ENCODE measurements at places on chromosomes 4 and X.

DNA sequence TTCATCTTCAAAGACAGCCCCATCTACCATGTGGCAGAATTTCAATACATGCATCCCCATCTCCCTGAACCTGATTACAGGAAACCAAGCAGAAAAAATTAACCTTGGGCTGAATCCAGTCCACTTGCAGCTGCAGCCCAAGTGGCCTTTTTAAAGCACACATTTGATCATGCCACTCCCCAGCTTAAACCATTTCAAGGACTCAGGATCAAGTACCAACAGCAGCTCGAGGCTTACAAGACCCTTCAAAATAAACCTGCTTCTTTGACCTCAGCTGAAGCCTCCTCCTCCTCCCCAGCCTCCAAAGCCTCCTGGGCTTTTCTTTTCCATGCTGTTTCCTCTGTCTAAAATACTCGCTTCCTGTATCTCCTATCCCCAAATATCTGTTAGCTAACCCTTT is 50.7 kb upstream of the KIT start:
- no peak for DNase-seq

- no peak for DNase-seq
Measured at GRCh38 chr4:44438687-44439086, 9.9 kb downstream of the KCTD8 start.

DNA sequence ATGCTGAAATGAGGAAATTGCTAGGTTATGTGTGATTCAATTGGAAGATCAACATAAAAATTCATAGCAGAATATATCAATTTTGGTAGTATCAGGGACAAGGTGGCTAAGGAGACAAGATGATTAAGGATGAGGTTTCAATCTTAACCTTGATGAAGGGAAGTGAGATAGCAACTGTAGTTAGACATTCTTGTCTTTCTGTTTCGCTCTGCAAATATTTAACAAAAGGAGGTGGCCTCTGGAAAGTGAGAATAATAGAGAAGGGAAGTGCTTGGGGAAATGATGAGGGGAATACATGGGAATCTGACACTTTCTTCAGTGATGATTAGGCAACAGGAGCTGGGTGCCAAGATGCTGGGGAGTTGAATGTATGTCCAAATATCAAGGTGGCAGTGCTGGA is 337.1 kb upstream of the PUDP start:
- no peak for DNase-seq

DNA sequence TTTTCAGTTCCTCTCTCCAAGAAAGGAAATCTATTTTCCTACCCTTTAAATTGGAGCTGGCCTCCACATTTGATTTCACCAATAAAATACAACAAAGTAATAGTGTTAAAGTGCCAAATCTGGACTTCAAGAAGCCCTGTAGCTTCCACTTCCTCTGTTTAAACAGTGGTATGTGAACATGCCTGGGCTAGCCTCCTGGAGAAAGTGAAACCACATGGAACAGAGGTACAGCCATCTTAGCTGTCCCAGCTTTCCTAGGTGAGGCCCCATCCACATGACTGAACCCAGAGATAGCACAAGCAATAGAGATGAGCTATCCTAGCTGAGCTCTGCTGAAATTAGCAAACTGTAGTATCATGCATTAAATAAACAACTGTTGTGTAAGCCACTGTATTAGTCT is 131.8 kb upstream of the VCX start:
- peak; percentile 4 for DNase-seq

GRCh38 chrX:54825716-54826438 is 18.3 kb downstream of the MAGED2 start:
- DNase-seq = no peak

DNA sequence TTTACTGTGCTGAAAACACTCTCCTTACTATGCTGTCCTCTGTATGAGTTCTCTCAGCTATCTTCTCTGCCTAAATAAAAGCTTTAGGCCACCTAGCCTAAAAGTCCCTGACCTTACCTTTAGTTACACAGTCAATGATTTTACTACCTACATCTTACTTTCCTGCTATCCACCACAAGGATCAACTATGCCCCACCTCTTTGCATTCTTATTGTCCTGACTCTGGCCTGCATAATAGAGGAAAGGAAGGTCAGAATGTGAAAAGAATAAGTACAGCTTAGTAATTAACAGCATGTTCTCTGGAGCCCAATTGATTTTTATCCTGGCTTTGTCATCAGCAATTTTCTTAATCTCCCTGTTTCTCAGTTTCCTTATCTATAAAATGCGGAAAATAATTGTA is 1257.8 kb downstream of the RPA4 start:
- DNase-seq = no peak

GRCh38 chr4:53068755-53069330 is 206.7 kb downstream of the RASL11B start:
- peak; percentile 16 for DNase-seq

GRCh38 chrX:720825-721224 is 90.2 kb downstream of the SHOX start:
- DNase-seq = no peak

- DNase-seq = no peak
Measured at GRCh38 chr4:139575072-139575471, 19.1 kb upstream of the SETD7 start.

- peak; percentile 39 for DNase-seq
Measured at GRCh38 chrX:51332188-51332942, at the start of gene NUDT10. NUDT10 (plus strand) TSS chrX:51332822; CDS start chrX:51332966, 144 bp downstream.

- DNase-seq = peak; percentile 20
Measured at GRCh38 chrX:118974908-118975671, 672 bp downstream of the LONRF3 start.

DNA sequence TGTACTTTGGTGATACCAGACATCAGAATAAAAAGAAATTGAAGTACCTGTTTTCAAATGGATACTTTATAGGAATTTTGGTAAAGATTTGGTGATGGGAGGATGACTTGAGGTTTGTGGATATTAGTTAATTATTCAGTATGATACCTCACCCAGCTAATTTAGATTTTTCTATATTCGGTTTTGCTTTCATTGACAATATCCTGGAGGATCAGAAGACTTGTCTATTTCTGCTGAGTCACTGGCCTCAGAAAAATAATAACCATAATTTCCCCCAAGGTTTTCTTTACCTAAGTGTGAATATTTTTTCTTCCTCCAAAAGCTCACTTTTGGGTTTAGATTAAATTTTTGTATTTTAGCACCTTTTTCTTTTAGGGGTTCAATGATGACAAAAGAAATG is 100.2 kb downstream of the EGF start:
- DNase-seq = no peak

DNA sequence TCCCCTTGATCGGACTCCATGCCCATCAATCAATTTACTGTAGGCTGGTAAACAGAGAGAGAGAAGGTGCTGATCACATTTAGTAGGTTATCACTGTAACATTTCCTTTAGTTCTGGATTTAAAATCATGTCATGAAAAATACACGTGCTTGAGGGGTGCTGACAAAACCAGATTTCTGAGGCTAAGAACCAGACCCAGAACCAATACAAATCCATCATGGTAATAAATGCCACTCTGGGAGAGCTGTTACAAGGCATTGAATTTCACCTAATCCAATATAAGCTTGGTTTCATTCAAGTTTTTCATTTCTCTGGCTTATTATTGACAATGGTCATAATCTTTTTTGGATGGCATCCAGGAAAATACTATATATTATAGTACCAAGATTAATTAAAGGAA is 54.5 kb downstream of the FBXO8 start:
- no peak for DNase-seq

- DNase-seq = peak; percentile 20
Measured at GRCh38 chrX:118392716-118393115, 46.8 kb downstream of the WDR44 start.

GRCh38 chr4:6576932-6577331 is 1.9 kb downstream of the MAN2B2 start:
- no peak for DNase-seq

DNA sequence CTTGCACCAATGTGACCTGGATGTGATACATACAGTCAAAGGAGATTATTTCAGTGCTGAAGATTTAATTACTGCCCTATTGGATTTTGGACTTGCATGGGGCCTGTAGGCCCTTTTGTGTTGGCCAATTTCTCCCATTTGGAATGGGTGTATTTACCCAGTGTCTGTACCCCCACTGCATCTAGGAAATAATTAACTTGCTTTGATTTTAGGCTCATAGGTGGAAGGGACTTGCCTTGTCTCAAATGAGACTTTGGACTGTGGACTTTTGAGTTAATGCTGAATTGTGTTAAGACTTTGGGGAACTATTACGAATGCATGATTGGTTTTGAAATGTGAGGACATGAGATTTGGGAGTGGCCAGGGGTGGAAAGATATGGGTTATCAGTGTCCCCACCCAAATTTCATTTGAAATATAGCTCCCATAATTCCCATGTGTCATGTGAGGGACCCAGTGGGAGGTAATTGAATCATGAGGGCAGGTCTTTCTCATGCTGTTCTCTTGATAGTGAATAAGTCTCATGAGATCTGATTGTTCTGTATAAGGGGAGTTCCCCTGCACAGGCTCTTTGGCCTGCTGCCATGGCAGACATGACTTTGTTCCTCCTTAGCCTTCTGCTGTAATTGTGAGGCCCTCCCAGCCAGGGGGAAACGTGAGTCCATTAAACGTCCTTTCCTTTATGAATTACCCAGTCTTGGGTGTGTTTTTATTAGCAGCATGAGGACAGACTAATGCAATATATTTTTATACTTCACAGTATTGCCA is 362.2 kb upstream of the SPANXN4 start:
- DNase-seq = no peak

- DNase-seq = no peak
Measured at GRCh38 chr4:115873048-115873447, 759.6 kb upstream of the NDST4 start.

- DNase-seq = no peak
Measured at GRCh38 chr4:67261971-67262370, 283.3 kb downstream of the CENPC start.

DNA sequence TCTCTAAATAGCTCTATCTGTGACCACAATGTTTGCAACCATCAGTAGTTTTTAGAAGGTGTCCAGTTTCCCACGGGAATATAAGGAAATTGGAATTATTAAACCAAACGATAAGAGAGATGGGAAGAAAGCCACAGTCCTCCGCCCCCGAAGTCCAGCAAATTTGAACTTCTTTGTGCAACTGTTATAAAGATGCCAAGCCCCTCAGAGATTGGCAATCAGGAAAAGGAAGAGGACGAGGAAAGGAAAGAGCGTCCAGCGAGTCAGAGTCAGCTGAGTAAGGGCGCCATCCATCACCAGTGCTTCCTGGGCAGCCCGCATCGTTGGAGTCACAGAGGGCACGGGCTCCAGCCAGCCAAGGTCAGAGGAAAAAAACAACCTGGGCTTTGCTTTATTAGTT is 35.7 kb downstream of the LDB2 start:
- DNase-seq = no peak

GRCh38 chr4:172899861-172900260 is 268.8 kb upstream of the GALNT7 start:
- no peak for DNase-seq

DNA sequence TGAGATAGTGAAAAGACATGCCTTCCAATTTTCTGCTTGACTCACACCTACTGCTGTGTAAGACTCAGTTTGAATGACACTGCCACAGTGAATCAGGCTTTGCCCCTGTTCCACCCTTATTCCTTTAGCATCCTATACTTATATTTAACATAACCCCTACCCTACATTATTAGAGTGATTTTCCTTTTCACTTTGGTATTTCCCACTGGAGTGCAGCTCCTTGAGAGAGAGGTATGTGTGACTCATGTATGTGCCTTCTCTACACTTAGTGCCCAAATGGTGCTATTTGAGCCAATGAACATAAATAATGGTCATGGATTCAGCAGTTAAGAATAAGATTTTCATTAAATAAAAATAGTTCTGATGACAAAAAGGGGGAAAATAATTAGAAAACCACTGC is 69.5 kb downstream of the RRAGB start:
- DNase-seq = no peak

DNA sequence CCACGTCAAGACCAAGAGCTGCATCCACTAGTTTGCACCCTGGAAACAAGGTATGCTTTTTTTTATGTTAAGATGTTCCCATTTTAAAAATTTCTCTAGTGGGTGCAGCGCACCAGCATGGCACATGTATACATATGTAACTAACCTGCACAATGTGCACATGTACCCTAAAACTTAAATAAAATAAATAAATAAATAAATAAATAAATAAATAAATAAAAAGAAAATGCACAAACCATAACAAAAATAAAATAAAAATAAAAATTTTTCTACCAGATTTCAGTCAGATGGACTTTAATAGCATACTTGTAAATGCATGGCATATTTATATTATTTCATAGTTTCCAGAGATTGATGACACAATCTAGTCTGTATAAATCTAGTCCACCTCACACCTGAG is 1.9 kb upstream of the PRR27 start:
- DNase-seq = no peak

DNA sequence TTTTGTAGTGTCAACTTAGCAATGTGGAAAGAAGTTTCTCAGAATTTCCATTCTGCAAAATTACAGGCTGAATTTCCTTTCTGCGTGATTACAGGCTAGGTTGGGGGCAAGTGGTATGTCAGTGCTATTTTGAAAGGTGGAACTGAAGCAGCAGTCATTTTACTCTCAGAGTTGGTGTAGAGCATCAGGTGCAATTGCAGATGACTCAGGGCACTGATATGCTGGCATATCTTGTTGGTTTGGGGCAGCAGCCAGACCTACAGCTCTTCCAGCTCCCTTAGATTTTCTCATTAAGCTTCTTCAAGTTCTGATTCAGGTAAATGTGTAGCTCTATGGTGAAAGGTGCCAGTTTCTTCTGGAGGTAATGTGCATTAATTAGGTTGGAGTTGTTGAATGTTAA is 930.7 kb upstream of the PCDH10 start:
- peak; percentile 5 for DNase-seq

Measured in iris pigment epithelial cell (primary cell).